ENCODE measurements at places on chromosomes 13 and 19.

- no peak for DNase-seq
Measured at GRCh38 chr13:102443249-102443648, 41.4 kb upstream of the FGF14 start.

DNA sequence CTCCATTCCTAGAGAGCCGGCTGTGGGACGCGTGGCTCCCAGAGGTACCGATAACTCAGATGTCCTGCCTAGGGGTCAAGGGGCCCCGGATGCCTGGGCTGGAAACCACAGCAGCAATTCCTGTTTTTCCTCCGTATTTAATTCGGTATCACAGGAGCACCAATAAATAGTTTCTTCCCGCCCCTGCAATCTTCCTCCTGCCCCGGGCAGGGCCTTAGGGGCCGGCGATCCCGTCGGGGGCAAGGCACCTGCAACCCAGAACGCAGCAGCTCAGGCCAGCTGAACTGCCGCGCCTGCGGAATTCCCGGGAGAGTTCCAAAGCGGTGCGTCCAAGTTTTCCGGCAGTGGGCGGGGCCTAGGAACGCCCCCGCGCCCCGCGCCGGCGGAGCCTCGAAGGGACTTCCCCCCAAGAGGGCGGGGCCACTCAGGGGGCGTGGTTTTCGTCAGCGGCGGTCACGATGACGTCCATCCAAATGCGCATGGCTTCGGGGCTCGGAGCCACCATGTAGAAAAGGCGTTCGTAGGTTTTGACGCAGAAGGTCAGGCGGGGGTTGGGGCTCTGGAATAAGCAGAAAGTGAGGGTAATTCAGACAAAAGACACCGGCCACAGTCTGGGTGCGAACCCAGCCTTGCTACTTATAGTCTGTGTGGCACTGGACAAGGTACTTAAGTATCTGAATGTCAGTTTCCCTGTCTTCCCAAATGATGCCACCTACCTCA is 9.7 kb upstream of the LYPD3 start:
- DNase-seq, result peak; percentile 98

DNA sequence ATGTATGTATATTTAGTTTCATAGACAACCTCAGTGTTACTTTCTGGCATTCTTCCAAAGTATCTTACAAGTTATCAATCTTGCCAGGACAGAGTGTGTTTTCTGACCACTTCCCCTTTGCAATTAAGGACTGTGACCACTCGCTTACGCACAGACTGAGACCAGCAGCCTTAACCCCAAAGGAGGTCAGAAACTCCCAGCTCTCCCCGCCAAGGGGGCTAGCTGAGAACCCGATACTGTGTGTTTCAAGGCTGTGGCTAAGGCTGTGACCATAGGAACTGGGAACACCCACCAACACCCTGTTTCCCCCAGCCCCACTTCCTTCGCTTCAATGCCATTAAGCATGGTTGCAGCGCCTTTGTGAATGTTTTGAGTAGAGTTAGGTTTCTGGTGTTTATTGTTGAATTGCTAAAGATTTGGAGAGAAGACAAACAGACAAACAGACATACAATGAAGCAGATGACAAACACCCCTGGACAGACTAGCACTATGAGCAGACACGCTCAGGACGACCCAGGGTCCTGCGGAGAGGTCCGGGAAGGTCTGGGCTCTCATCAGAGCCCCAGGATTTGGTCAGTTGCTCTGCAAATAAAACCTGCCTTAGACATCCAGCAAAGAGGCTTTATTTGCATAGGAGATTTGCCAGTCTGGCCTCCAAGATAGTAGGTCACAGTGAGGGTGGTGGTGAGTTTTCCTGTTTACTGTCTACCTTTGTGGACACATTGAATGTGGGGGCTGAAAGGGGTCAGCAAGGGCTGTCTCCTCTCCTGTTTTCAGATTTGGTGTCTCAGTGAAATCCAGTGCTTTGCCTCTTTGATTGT is 25.0 kb upstream of the TNFSF11 start:
- DNase-seq, result no peak

- DNase-seq, result no peak
Measured at GRCh38 chr13:48783181-48783630, 129.5 kb downstream of the CYSLTR2 start.

DNA sequence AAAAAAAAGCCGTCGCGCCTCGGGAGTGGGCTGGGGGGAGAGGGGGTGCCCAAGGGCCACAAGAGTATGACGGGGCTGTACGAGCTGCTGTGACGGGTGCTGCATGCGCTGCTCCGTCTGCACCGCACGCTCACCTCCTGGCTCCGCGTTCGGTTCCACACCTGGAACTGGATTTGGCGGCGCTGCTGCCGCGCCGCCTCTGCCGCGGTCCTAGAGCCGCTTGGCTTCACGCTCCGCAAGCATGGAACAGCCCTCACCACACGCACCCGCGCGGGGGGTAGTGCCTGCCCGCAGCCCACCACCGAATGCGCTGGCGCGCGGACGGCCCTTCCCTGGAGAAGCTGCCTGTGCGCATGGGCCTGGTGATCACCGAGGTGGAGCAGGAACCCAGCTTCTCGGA is 18.8 kb downstream of the C1QTNF9 start:
- no peak for DNase-seq

GRCh38 chr13:98174307-98174706 is 2.8 kb downstream of the RNF113B start:
- no peak for DNase-seq

DNA sequence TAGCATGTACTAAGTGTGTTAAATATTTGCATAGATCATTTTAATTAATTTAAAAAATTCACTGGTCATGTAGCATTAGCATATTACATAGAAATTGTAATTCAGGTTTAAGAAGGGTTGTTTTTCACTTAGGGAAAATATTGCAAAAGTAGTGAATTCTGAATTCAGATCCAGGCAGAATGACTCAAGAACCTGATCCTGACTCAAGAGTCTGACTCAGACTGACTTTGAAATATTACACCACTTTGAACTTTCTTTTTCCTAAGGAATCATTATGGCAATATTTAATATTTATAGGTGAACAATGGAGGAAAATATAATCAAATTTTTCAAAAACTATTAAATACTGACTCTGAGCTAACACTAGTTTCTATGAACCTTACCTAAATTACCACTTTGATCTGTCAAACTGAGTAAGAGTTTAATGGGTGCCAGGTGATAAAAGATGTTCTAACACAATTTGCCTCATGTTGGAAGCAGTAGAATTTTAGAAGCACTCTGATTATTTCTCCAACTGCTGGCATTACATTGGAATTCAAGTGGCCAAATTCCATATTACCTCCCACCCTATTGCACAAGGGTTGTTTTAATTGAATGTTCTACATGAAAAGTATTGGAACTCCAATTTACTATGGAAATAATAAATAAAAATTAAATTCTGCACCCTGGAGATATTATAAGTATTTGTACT is 261.6 kb downstream of the SLITRK1 start:
- no peak for DNase-seq

- no peak for DNase-seq
Measured at GRCh38 chr13:64397701-64398100, 2832.4 kb downstream of the PCDH9 start.

GRCh38 chr13:78409172-78409571 is 194.2 kb downstream of the POU4F1 start:
- DNase-seq, result no peak

- peak; percentile 94 for DNase-seq
Measured at GRCh38 chr19:49712397-49712859, 21.5 kb downstream of the CPT1C start.

GRCh38 chr19:29622166-29623070 is 16.3 kb downstream of the POP4 start:
- no peak for DNase-seq
